ENCODE measurements at places on chromosomes 13 and 19.

GRCh38 chr19:7729831-7730285 lies 2.1 kb downstream of the CLEC4G start:
- DNase-seq, result peak; percentile 33

- DNase-seq, result no peak
Measured at GRCh38 chr13:34003656-34004055, 185.7 kb downstream of the RFC3 start.

DNA sequence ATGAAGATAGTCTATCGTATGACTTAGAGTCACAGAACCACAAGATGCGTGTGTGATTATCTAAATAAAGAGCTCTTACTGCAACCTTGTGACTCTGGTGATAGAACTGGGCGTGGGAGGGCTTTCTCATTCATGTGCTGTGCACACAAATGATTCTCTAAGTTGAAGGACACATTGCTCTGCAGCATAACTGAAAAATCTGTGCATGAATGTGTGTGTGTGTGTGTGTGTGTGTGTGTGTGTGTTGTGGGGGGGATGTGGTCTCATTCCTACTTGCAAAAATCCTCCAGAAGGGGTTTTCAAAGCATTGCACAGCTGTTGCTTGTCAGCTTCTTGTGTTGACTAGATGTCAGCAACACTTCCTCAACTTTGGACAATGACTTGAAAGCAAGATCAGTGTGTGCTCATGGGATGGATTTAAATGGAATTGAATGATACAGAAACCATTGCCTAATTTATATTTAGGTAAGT lies 22.4 kb downstream of the LRCH1 start:
- DNase-seq, result no peak

- peak; percentile 77 for DNase-seq
Measured at GRCh38 chr19:14505488-14506239, 9.7 kb upstream of the GIPC1 start.

DNA sequence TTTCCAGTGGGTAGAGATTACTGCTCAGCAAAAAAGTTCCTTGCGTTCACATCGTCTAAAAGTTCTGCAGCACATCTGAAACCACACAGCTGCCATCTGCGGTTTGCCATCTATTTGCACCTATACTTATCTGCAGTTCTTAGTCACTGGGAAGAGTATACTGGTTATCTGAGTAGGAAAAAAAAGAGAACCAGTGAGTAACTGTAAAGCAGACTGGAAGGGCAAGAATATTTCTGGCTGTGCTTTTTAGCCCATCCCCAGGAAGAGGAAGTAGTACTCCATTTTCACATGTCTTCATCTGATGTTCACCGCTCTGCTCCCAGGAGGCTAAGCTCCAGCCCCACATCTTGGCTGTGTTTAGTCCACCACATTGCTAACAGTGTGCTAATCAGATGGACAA lies 35.6 kb downstream of the EFNB2 start:
- no peak for DNase-seq

DNA sequence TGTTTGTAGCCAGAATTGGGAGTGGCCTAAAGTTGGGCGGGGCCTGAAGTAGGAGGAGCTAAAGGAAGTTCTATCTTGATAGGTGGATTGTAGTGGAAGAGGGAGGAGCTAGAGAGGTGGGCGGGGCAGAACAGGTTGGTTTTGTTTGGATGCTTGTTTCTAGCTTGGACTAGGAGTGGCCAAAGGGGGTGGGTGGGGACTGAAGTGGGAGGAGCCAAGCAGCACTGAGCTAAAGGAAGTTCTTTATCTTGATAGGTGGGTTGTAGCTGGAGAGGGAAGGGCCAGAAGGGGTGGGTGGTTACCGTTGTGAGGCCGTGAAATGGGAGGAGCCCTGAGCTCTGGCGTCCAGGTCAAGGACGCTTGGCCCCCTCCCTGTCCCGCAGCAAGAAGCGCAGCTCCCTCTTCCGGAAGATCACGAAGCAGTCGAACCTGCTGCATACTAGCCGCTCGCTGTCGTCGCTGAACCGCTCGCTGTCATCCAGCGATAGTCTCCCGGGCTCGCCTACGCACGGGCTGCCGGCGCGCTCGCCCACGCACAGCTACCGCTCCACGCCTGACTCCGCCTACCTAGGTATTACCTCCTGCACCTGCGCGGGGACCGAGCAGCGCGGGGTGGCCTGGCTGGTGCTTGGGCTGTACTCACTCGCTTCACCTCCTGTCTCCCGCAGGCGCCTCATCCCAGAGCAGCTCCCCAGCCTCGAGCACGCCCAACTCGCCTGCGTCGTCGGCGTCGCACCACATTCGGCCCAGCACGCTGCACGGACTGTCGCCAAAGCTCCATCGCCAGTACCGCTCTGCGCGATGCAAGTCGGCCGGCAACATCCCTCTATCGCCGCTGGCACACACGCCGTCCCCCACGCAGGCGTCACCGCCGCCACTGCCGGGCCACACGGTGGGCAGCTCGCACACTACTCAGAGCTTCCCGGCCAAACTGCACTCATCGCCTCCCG lies 8.0 kb downstream of the DNASE2 start:
- peak; percentile 82 for DNase-seq

DNA sequence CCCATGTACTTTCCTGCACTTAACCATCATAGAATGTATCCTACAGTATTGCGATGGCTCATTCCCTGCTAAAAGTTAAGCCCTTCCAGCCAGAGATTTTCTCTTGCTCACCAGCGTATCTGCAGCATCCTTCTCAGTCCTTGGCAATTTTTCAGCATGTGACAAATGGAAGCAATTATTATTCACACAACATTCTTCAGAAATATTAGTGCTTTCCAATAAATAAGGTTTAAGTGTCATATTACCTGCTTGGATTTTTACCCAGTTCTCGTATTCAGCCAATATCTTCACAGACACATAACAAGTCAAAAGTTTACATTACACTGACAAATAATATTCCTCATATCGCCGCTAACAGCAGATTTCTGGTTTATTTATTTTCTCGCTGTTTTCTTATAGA lies 82.3 kb downstream of the POU4F1 start:
- no peak for DNase-seq

DNA sequence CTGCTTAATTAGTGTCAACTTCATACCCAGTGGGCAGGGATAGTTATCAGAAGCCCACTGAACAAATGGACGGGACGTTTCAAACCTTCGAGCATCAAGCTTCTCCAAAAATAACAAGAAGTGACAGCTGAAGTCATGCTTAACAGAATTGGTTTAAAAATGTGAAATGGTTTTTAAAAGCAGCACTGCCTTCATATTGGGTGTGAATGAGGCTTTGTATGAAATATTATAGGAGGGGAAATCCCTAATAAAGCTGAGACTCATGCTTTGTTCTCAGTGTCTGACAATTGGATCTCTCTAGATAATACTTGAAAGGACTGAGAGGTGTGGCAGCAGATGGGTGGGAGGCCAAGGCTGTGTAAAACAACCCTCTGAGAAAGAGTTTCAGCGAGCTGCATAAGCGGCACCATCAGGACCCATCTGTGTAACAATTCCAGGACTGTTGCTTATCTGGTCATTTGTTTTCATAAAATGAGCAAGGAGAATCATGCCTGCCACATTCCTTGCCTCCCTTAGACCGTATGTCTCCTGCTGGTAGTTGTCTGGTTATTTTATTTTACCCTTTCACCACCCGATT lies 667.7 kb downstream of the DIAPH3 start:
- no peak for DNase-seq

- no peak for DNase-seq
Measured at GRCh38 chr13:76887076-76887563, 915 bp upstream of the KCTD12 start.

DNA sequence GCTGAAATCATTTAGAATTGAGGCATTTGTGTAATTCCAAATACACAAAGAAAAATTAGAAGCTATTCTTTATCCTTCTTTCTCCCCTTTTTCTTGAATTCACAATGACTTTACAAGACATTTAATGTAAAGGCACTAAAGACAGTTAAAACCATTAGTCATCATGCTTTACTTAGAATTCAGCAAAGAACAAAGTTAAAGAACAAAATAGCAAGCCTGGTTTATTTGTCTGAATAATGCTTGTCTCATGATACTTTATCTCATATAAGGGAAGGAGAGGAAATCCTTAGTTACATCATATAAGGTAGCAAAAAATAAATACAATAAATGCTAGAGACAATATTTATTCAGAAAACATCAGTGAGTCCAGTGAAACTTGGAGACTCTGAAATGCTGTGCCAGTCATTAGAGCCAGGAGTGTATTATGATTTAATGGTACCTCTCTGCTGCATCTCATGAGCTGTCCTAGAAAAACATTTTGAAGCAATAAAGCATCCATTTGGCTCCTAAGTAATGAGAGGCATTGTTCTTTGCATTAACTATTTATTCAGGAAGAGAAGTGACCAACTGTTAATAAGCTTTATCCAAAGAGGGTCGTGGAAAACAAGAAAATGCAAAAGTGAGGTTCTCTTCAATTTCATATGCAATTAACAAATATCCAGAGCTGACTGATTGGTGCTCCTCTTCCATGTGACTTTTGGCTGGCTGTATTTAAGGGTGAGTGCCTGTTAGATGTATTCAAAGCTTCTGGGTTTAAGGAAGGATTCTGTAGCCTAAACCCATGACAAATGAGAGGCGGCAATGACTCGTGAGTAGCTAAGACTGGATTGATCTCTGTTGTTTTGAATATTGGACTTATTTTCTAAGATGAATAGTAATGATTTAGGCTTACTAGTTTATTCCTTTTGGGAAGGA lies 105.0 kb downstream of the DGKH start:
- DNase-seq, result no peak

- DNase-seq, result peak; percentile 68
Measured at GRCh38 chr19:19185853-19186740, 5.9 kb downstream of the BORCS8 start.

GRCh38 chr13:51894239-51894638 lies 32.5 kb downstream of the CCDC70 start:
- DNase-seq, result no peak

DNA sequence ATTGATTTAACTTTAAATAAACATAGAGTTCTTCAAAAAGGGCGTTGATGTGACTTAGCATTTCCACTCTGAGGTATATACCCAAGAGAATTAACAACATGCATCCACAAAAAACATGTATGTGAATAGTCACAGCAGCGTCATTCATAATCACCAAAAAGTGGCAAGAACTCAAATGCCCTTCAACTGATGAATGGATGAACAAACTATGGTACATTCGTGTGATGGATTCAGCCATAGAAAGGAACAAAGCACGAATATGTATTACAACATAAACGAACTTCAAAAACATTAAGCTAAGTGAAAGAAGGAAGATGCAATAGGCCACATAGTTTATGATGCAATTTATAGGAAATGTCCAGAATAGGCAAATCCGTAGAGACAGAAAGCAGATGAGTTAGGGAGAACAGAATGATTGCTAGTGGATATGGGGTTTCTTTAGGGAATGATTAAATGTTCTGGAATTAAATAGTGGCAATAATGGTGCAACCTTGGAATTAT lies 72.3 kb upstream of the UQCRFS1 start:
- no peak for DNase-seq

DNA sequence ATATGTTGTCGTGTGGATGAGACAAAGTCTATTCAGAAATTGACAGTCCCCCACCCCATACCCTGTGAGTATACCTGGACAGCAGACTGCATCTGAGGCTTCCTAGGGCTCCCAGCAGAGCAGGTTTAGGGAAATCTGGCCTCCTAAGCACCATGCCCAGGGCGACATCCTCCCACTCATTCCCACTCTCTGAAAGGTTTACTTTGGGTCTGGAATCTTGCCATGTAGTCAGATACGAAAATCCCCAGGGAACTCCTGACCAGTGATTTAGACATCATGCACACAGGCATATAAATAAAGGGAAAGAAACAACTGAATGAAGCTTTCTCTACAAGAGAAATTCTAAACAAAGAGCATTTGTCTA lies 717 bp upstream of the NALCN start:
- DNase-seq, result no peak

DNA sequence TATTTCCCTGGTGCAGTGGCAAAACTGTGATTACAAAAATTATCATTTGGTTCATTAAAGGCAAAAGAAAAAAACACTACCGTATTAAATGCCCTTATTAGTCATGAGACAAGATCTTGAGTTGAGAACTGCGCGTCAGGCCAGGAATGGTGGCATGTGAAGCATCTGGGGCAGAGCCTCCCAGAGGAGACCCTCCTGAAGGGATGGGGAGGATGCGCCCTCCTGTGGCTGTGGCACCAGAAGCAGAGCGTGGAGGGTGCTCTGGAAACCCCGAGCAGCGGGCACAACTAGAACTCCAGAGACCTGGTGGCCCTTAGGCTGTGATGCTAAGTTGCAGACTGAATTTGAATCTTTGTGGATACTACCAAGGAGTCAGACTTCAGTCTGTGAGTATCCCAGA lies 11.5 kb downstream of the CUL4A start:
- peak; percentile 21 for DNase-seq

GRCh38 chr13:46749951-46750350 lies 47.0 kb downstream of the ESD start:
- DNase-seq, result no peak

DNA sequence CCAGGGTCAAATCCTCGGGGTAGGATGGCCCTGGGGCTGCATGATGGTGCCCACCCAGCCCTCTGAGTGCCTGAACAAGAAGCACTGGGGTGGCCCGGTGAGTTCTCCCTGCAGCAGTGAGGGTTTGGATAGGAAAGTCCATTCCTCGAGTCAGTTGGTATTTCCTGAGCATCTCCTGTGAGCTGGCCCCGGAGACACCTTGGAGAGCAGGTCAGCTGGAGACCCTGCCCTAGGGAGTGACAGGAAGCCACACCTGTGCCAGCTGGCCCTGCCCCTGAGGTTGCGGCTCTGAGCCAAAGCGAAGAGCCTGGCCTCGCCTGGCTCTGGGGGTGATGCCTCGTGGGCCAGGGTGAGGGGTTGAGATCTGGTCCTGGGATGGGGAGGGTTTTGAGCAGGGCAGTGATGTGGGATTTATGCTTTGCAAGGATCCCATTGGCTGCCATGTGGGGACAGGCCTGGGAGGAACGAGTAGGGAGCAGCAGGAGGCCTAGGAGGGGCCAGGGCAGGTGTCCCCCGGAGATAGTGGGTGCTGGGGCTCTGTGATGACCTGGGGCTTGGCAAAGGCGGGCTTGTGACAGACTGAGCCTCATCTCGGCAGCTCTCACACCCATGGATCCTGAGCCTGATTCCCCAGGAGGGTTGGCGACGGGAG lies 16.0 kb downstream of the CRTC1 start:
- DNase-seq, result no peak

DNA sequence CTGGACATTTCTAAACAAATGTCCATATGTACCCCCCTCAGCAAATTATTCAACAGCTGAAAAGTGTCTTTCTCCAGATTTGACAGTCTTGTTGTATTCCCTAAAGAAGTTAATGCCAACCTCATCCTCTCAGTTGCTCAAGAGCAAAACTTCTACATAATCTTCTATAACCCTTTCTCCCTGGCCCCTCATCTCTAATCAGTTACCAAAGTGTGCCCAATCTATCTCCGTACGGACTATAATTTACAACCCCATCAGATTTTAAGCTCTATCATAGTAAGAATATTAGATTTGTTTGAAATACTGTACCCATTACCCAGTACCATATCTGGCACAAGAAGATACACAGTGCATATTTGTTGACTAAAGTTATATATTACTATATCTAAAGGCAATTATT lies 101.5 kb downstream of the FGF14 start:
- DNase-seq, result no peak
